ENCODE measurements at places on chromosomes 1 and 21. TPM values are rescaled to one million over a fixed set of nuclear protein-coding genes. Genes with fewer than 3 reads are reported as not detected.

The VHLL gene
- not detected for total RNA-seq

The NOS1AP gene
- total RNA-seq = not detected

The TCEA3 gene
- total RNA-seq = 5.6 TPM

The NEXN gene
- 0.60 TPM for total RNA-seq

The PGLYRP3 gene
- not detected for total RNA-seq

The NPR1 gene
- not detected for total RNA-seq

The SLC39A1 gene
- 74.8 TPM for total RNA-seq

The MATN1 gene
- 0.44 TPM for total RNA-seq

The SH3BGRL3 gene
- total RNA-seq = 437 TPM

The SAMSN1 gene
- 73.0 TPM for total RNA-seq

The CYP4X1 gene
- total RNA-seq = not detected

The SDE2 gene
- total RNA-seq = 22.3 TPM

The LDLRAP1 gene
- total RNA-seq = 6.3 TPM

The TFF2 gene
- not detected for total RNA-seq

The PRSS38 gene
- total RNA-seq = not detected

The LENEP gene
- total RNA-seq = 2.0 TPM

The CCDC185 gene
- total RNA-seq = not detected

The ARHGEF19 gene
- 7.5 TPM for total RNA-seq

The SPATA21 gene
- not detected for total RNA-seq

The DENND4B gene
- 124 TPM for total RNA-seq

The RPTN gene
- not detected for total RNA-seq

The APCS gene
- not detected for total RNA-seq

The CENPS gene
- total RNA-seq = 17.8 TPM

The TAL1 gene
- not detected for total RNA-seq

The GBP5 gene
- 34.3 TPM for total RNA-seq

The C1orf167 gene
- total RNA-seq = not detected

The SPRR3 gene
- not detected for total RNA-seq

The WNT4 gene
- total RNA-seq = not detected

The HSPA6 gene
- 4.9 TPM for total RNA-seq

The LAMC2 gene
- total RNA-seq = not detected

The SLC1A7 gene
- not detected for total RNA-seq

The LCE7A gene
- total RNA-seq = not detected

The TNNI3K gene
- not detected for total RNA-seq

The UCK2 gene
- total RNA-seq = 100 TPM

The STX12 gene
- total RNA-seq = 23.3 TPM

The RIMS3 gene
- total RNA-seq = 2.9 TPM
